ENCODE measurements at places on chromosomes 3 and 15.
A peak's percentile ranks its signal among the peaks of the same experiment; 100 is the strongest.

DNA sequence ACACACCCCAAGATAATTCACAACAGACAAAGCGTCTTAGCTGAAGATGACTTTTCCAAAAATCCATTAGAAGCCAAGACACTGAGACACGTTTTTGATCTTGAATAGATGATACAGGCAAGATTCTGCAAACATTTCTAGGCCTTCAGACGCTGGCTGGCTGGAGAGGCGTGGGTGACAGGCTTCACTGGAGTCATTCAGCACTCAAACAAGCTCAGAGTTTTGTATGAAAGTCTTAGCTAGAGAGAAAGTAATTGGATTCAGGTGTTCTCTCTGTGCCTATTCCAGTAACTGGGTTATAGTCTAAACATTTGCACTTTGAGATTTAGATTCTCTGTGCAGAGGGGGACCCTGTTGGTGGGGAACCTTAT lies 147.7 kb upstream of the BHLHE40 start:
- no peak for DNase-seq

- DNase-seq = no peak
Measured at GRCh38 chr3:14900881-14901873, 46.2 kb upstream of the NR2C2 start.

DNA sequence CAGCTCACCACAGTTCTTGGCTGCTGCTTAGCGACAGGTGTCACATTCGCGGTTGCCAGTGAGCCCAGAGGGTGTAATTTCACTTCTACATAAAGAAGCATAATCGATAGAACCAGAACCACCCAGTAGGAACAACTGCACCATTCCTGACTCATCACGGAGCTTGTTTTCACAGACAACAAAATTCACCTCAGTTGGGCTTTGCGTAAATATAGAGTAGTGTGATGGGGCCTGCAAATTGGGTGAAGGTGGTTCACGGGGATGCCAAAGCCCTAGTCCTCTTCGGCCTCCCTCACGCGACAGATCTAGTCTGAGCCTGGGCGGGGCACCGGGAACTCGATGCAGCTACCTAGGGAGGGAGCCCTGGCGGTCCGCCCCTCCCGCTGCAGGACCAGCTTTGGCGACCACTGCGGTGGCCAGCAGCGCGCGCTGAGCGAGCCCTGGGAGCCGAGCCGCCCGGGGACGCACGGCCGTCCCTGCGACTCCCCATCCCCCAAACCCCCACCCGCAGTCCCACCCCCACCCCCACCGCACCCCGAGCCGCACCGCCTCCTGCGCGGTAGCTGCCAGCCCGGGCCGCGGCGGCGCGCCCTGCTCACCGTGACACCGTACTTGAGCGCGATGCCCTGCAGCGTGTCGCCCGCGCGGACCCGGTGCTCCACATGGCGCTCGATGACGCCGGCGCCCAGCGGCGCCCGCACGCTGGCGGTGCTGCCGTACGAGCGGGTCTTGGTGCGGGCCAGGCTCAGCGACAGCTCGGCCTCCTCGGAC lies 519 bp downstream of the LYSMD2 start:
- peak; percentile 40 for DNase-seq

DNA sequence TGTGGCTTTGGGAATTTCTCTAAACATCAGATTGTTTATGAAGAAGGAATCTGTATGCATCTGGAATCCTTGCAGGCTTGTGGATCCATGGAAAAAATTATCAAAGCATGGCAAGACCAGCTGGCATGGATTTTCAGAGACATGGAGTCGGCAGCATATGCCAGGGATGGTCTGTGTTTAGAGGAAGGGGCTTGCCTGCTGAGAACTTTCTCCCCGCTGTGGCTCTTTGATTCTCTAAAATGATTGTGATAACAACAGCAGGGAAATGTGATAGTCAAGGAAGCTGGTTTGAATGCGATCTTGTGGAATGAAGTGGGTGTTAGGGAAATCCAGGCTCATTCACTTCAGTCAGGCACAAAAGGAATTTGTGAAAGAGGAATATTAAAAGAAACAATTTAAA lies 245.7 kb upstream of the THRB start:
- DNase-seq = no peak

GRCh38 chr3:185552358-185552877 lies at the start of gene LIPH:
Gene LIPH (minus strand): TSS chr3:185552588. CDS start chr3:185552471, 117 bp downstream.
- DNase-seq = no peak

Measured in activated CD8-positive, alpha-beta memory T cell treated with anti-CD3 and anti-CD28 coated beads for 1 hour (primary cell).